ENCODE measurements at places on chromosomes 5 and 9.

DNA sequence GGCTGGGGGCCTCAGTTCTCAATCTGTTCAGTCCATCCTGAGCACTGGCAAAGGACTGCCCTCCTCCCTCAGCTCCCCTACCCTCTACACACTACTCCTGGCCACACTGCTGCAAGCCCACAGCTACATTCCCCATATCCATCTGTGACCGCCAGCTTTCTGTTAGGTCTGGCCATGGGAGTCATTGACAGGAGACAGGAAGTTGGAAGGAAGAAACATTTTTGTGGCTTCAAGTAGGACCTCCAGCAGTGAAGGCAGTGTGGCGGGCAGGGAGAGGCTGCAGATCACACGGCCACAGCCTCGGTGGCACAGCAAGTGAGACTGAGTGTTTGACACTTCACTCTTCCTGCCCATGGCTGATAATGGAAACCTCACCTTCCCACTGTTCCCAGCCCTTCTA, 55.9 kb downstream of the SECISBP2 start:
- H3K27me3 ChIP-seq = no peaks in the 10 kb centered on the region
- H3K36me3 ChIP-seq = peaks cover 5% of the 10 kb centered on the region
- H3K4me3 ChIP-seq = no peak overlapping the region

DNA sequence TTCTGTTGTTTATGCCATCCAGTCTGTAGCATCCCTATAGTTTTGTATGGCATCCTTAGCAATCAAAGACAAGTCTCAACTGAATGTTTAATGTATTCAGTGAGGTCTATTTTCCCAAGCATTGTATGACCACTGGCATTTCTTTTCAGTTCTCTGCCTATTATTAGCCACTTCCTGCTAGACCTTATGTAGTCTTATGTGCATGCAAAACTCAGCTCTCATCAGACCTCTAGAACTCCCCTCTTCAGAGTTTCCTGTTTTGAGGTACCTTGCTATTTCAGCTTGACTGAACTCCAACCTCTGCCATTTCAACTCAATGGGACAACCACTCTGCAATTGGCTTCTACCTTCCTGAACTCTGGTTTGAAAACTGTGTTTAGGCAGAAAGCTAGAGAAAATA, 113.2 kb downstream of the SLC25A46 start:
- no peak overlapping the region for H3K4me3 ChIP-seq
- no peak for DNase-seq

- no peaks in the 10 kb centered on the region for H3K36me3 ChIP-seq
- H3K4me3 ChIP-seq = no peak overlapping the region
Observed at GRCh38 chr9:98612061-98612752, 96.5 kb downstream of the GABBR2 start.

DNA sequence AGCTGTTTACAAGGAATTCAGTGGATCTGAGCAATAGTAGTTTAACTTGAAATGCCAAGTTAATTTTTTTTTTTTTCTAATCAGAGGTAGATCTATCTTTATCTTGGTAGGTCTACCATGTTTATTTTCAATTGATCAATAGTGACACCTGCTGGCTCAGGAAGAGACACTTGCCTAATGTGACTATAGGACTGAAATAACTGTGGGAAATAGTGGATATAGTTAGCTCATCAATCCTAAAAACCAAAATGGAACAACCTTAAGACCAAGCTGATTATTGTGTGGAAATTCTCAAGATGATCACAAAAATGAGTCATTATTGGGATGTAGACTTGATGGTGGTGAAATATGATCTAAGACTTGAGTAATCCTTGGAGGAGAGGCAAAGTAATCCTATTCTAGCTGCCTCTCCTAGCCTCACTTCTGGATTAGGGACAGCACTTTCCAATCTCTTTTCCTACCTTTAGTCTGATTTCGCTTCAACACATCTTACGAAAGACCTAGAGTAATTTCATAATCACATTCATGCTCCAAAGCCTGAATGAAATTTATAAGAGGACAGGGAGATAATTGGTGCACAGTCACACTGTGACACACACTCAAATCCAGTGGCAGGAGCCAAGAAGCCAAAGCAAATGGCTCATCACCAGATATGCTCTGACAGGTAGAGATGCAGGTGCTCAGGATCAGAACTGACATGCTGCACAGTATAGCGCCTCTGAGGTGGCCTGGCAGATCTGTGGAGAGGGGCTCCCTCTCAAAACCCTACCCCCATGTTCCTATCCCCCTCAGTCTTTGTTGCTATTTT, 156.3 kb downstream of the HMHB1 start:
- DNase-seq = no peak
- no peaks in the 10 kb centered on the region for H3K4me1 ChIP-seq
- H3K36me3 ChIP-seq = no peaks in the 10 kb centered on the region

GRCh38 chr9:99112750-99113413, 8.0 kb downstream of the TGFBR1 start:
- H3K4me1 ChIP-seq = peaks cover 23% of the 10 kb centered on the region
- peak overlapping the region; percentile 30 for H3K27ac ChIP-seq
- H3K4me3 ChIP-seq = no peak overlapping the region
- no peak for DNase-seq

- no peaks in the 10 kb centered on the region for H3K27me3 ChIP-seq
- no peaks in the 10 kb centered on the region for H3K36me3 ChIP-seq
- no peak overlapping the region for H3K4me3 ChIP-seq
- DNase-seq = no peak
Observed at GRCh38 chr9:110620726-110621125, 41.2 kb upstream of the SVEP1 start.

- H3K4me1 ChIP-seq = no peaks in the 10 kb centered on the region
- DNase-seq = peak; percentile 3
- peak overlapping the region; percentile 91 for H3K27ac ChIP-seq
- H3K36me3 ChIP-seq = no peaks in the 10 kb centered on the region
- H3K27me3 ChIP-seq = no peaks in the 10 kb centered on the region
Observed at GRCh38 chr5:128084228-128085167, 932 bp downstream of the SLC12A2 start.

DNA sequence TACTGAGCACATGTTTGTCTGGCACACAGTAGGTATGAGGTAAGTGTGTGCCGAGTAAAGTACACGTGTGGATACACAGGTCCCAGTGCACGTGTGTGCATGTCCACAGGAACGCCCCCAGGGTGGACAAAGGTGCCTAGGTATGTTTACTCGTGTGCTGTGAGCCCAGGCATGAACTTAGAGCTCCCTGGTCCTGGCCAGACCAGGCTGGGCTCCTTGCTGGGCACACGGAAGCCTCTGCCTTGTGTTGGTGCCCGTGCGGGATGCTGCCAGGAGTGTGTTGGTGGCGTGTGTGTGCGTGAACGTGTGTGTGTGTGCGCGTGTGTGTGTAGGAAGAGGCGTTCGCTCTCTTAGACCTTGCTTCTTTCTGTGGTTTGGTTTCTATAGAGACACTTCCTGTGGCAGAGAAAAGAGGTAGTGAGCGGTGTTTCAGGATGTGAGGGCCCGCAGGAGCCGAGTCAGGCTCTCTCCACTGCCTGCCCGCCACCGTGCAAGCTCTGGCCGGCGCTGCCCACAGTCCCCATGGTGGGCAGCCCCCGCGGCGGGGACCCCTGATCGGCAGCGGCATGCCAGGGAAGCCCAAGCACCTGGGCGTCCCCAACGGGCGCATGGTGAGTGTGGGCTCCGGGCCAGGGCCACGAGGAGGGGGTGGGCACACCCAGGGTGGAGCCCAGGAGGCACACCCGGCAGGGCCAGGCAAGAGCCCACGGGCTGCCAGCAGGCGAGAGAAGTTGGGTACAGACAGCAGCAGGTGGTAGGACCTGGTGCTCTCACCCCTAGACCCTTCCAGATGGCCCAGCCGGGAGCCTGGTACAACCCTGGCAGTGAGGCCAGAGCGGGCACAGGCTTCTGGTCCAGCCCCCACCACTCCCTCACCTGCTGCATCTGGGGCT, at the start of gene RGS14:
RGS14 (plus strand) TSS at position 466 of the 893 bp plus-strand sequence; CDS start at position 567, 101 bp downstream.
- peak within 1 kb of the TSS; percentile 76 for H3K27ac ChIP-seq
- no peaks in the 10 kb centered on the region for H3K27me3 ChIP-seq
- H3K36me3 ChIP-seq = no peaks in the 10 kb centered on the region
- peak within 1 kb of the TSS; percentile 63 for H3K4me3 ChIP-seq
- peaks cover 57% of the 10 kb centered on the region for H3K4me1 ChIP-seq

DNA sequence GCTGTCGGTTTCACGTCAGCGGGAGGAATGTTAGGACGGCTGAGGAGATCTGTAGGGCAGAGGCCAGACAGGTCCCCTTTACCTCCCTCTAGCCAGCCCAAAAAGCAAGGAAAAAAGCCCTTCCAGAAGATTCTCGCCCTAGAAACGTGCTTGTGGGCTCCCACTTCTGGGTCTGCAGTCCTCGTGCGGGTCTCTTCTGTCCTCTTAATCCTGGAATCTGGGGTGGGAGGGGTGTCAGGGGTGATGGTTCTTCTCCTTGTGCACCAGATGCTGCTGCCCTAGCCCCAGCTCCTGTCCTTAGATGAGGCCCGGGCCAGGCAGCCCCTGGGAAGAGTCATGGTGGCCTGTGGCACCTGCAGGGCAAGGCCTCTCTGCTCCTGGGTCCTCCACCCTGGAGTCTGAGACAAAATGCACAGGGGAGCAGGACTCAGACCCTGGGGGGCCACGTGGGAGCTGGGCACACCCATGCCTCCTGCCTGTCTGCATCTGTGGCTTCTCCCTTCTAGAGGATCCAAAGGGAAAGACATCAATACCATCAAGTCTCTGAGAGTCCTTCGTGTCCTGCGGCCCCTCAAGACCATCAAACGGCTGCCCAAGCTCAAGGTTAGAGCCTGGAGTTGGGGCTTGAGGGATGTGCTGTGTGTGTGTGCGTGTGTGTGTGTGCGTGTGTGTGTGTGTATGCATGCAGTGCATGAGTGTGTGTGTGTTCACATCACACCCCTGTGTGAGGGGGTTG, 174.2 kb downstream of the CACNA1B start:
- H3K36me3 ChIP-seq = no peaks in the 10 kb centered on the region
- H3K27ac ChIP-seq = no peak overlapping the region
- H3K4me1 ChIP-seq = no peaks in the 10 kb centered on the region
- no peak for DNase-seq

- peaks cover 14% of the 10 kb centered on the region for H3K4me1 ChIP-seq
- H3K4me3 ChIP-seq = no peak overlapping the region
- peak overlapping the region; percentile 39 for H3K27ac ChIP-seq
- no peaks in the 10 kb centered on the region for H3K27me3 ChIP-seq
Observed at GRCh38 chr9:89961616-89962341, 357.0 kb downstream of the GADD45G start.

GRCh38 chr9:117926031-117926658, 221.9 kb downstream of the TLR4 start:
- H3K4me1 ChIP-seq = no peaks in the 10 kb centered on the region
- no peaks in the 10 kb centered on the region for H3K27me3 ChIP-seq
- DNase-seq = no peak
- no peaks in the 10 kb centered on the region for H3K36me3 ChIP-seq

- no peak overlapping the region for H3K4me3 ChIP-seq
- H3K36me3 ChIP-seq = peaks cover 22% of the 10 kb centered on the region
- no peak overlapping the region for H3K27ac ChIP-seq
- peaks cover 7% of the 10 kb centered on the region for H3K4me1 ChIP-seq
Observed at GRCh38 chr5:80238778-80239679, 16.8 kb downstream of the SERINC5 start.

DNA sequence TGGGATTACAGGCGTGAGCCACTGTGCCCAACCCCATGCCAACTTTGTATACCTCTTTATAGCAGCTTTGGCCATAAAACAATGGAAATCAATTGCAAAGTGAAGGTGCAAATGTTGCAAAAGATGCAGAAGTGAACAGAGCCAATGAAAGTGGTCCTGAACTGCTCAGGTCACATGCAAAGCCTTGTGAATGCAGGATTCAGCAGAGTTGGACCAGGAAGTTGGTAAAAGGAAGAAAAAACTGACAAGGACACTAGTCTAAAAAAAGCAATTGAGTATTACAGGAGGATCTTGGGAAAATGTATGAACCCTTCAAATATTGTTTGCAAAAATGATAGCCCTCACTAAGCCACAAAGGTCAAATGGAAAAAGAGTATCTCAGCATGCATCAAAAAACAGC, 4.5 kb upstream of the MAP3K1 start:
- H3K4me3 ChIP-seq = no peak overlapping the region
- no peak overlapping the region for H3K27ac ChIP-seq
- H3K4me1 ChIP-seq = no peaks in the 10 kb centered on the region
- no peak for DNase-seq
- no peaks in the 10 kb centered on the region for H3K27me3 ChIP-seq

DNA sequence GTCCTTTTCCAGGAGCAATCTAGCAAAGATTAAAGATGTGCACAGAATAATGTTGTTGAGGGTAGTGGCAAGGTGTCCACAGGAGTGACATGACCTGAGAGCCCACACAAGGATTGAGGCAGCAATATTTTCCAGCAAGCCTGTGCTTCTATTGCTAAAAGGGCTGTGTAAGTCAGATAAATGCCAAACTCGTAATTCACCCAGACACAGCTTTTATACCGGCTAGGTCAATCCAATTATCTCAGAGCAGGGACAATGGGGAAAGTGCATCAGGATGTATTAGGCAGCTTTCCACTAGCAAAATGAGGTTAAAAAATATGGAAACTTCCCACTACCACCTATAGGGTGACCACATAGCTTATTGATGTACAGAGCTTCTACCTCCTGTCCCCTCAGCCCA, 34.8 kb upstream of the RAB3C start:
- no peak overlapping the region for H3K4me3 ChIP-seq
- H3K27me3 ChIP-seq = no peaks in the 10 kb centered on the region
- H3K4me1 ChIP-seq = no peaks in the 10 kb centered on the region
- H3K27ac ChIP-seq = no peak overlapping the region
- no peaks in the 10 kb centered on the region for H3K36me3 ChIP-seq

GRCh38 chr9:2465921-2466460, 155.6 kb upstream of the VLDLR start:
- no peaks in the 10 kb centered on the region for H3K36me3 ChIP-seq
- no peaks in the 10 kb centered on the region for H3K27me3 ChIP-seq
- no peak overlapping the region for H3K27ac ChIP-seq
- H3K4me1 ChIP-seq = no peaks in the 10 kb centered on the region

GRCh38 chr5:36689225-36689624, 82.8 kb downstream of the SLC1A3 start:
- no peak overlapping the region for H3K4me3 ChIP-seq
- no peak for DNase-seq
- H3K36me3 ChIP-seq = peaks cover 2% of the 10 kb centered on the region
- peaks cover 21% of the 10 kb centered on the region for H3K4me1 ChIP-seq
- H3K27me3 ChIP-seq = no peaks in the 10 kb centered on the region

DNA sequence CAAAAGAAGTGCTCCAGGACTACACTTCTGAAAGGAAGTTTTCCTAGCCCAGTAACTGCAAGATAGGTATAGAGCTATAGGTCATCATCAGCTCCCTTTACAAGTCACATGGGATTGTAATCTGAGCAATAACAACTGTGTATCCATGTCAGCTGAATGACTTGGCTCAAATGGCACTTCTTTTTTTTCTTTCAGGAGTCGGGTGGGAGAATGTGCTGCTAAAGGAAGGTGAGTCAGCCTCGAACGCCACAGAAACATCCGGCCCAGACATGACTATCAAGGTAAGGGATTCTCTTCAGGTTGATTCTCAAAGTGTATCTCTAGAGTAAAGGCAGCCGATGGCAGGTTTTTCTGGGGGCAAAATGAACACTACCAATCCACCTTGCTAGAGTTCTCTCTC, 192.2 kb downstream of the C9orf152 start:
- no peak for DNase-seq
- no peaks in the 10 kb centered on the region for H3K4me1 ChIP-seq
- H3K27me3 ChIP-seq = no peaks in the 10 kb centered on the region
- no peaks in the 10 kb centered on the region for H3K36me3 ChIP-seq

GRCh38 chr9:36489453-36489852, 83.2 kb upstream of the MELK start:
- no peaks in the 10 kb centered on the region for H3K27me3 ChIP-seq
- no peak overlapping the region for H3K4me3 ChIP-seq
- H3K36me3 ChIP-seq = no peaks in the 10 kb centered on the region
- peaks cover 13% of the 10 kb centered on the region for H3K4me1 ChIP-seq

GRCh38 chr9:122159925-122160246, 178 bp downstream of the MORN5 start:
- DNase-seq = no peak
- H3K4me1 ChIP-seq = no peaks in the 10 kb centered on the region
- no peak overlapping the region for H3K27ac ChIP-seq
- H3K36me3 ChIP-seq = no peaks in the 10 kb centered on the region
